ENCODE measurements at places on chromosomes 1 and 21.

DNA sequence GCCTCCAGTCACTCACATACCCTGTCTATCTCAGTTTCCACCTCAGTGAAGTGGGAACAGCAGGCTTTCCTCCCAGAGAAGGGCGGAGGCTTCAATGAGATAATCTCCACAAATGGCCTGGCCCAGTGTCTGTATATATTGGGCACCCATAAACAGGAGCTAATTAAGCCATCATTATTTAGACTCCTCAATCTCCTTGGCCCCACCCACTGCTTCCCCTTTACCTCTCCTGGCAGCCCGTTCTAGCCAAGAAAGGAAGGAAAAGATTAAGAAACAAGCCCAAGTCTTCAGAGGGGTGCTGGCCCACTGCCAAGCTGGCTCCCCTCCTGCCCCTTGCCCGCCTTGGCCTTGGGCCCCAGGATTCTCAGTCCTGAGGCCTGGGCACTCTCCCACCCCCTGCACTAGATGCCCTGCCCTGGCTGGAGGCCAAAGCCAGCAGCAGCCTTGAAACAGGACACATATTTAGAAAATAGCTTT, 15.9 kb upstream of the EPB41 start:
- DNase-seq = no peak

GRCh38 chr1:119366424-119366823, 2.2 kb upstream of the HAO2 start:
- DNase-seq = no peak

DNA sequence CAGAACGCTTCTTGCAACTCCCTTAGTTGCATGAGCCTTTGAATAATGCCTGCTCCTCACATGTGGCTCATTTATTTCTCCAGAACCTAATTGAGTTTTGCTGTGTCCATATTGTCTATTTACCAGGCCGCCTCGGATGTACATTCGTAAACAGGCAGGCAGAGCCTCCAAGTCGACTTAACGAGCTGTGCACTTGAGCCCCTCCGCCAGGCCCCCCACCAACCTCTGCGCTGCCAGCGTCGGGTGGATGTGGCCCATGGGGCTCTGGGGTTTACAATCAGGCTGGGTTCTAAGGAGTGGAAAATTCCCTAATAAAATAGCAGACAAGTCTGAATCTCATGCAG, 106.1 kb downstream of the NPHP4 start:
- no peak for DNase-seq

GRCh38 chr1:36966242-36966641, 68.1 kb downstream of the GRIK3 start:
- no peak for DNase-seq

GRCh38 chr1:239386453-239387303, at the start of gene CHRM3:
Gene CHRM3, plus strand, starts transcription at chr1:239386568. Its CDS starts 520,884 bp downstream, at chr1:239907452.
- no peak for DNase-seq

GRCh38 chr1:152630596-152630995, 7.7 kb upstream of the LCE3A start:
- no peak for DNase-seq
